Muscle of back (tissue), 13 donors: ENCODE measurements at places on chromosomes 11 and 22.

GRCh38 chr11:72685560-72686480, 11.6 kb upstream of the PDE2A start:
- DNase-seq: peak; percentile 83

DNA sequence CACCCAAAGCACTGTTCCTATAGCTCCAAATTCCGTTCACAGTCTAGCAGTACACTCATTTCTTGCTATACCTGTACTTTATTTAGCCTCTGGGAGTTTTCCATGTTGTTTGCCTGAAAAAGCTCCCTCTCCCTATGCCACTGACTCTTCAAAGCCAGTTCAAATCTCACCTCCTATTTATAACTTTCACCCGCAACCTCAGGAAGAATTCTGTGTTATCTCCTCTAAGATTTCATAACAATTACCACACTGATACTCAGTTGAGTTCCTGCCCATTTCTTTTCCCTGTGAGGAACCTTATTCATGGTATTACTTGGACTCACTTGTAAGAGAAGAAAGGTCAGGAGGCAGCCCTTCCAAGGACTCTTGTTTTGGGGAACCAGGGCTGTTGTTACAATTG, 25.2 kb downstream of the GDPD4 start:
- no peak for DNase-seq

- no peak for DNase-seq
Observed at GRCh38 chr11:46858920-46859546, 13.0 kb upstream of the CKAP5 start.

DNA sequence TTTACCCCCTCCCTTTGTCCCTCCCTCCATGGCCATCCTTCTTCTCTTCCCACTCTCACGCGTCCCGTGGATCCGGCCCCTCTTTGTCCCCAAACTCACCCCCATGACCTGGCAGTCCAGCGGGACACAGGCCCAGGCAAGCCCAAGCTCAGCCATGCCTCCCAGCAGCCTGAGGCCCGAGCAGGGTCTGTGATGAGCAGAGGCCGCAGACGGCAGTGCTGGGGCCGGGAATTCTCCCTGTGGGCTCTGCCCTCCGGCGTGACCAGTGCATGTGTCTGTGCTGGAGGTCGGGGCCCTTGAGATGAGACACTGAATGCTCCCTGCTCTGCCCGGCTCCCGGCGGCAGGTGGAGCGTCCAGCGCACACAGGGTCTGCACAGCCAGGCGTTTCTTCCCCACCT, 237.9 kb downstream of the BRD1 start:
- no peak for DNase-seq

DNA sequence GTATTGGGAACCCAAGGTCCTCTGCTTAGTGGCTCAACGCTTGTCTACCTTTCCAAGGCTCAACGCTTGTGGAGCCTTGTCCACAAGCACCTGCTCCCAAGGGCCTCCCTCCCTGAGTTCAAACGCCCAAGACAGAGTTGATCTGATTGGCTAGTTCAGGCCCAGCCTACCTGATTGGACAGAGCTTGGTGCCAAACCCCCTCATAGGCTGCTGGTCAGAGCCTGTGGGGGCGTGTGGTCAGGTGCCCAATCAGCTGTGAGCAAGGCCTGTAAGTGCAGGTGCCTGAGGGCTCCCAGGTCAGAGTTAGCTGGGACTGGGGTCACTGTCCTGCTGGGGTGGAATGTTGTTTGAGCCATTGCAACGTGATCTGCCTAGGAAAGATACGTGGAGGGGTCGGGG, 16.9 kb upstream of the TMPRSS6 start:
- DNase-seq: no peak

GRCh38 chr11:119578521-119579191, 150.3 kb downstream of the NECTIN1 start:
- DNase-seq: no peak

DNA sequence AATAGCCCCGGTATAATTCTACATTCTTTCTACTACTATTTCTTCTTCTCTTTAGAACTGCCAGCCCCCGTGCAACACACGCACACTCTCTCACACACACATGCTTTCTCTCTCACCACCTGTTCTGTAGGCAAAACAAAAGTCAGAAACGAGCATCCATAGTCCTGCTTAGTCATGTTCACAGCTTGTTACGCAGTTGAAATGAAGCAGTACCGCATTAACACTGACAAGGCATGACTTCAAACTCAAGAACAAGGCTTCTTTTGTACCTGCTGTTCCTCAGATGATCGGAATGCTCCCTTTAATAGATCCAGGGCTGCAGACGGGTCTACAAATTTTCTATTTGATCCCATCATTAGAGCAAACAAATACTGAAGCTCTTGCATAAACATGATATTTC, 42.2 kb downstream of the USP28 start:
- no peak for DNase-seq

DNA sequence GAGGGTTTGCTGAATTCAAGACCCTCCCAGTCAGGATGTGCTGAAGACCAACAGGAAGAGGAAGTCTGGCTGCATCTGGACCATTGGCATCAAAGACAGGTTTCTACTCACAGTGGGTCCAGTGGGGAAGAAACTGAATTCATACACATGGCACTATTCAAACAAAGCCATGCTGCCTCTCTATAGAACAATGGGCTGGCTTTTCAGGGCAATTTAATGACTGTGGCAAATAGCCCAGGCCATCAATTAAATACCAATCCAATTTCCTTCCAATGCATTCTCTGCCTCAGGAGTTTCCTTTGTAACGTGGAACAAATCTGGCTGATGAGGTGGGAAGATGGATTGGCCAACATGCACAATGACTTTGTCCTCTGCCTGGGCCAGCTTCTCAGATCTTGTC, 98.6 kb downstream of the SEZ6L start:
- DNase-seq: no peak

- DNase-seq: no peak
Observed at GRCh38 chr11:83864412-83865057, 578.4 kb upstream of the CCDC90B start.

DNA sequence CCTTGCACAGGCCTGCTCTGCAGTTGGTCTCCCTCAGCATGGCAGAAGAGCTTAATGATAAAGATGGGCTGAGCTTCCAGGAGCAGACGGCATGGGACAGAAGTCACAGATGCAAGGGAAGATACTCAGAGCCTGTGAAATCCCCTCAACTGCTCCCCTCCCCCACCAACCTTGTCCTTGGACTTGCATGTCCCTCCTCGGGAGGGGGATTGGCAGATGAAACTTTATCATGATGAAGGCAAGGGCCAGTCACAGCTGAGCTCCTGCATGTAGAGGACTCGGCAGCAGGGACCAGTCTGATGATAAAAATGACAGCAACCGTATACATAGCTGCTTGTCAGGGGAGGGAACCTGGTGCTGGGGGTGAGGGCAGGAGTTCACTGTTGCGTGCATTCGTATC, 6.8 kb upstream of the SLC22A8 start:
- no peak for DNase-seq

- DNase-seq: no peak
Observed at GRCh38 chr22:19568337-19569275, 44.4 kb upstream of the CLDN5 start.

DNA sequence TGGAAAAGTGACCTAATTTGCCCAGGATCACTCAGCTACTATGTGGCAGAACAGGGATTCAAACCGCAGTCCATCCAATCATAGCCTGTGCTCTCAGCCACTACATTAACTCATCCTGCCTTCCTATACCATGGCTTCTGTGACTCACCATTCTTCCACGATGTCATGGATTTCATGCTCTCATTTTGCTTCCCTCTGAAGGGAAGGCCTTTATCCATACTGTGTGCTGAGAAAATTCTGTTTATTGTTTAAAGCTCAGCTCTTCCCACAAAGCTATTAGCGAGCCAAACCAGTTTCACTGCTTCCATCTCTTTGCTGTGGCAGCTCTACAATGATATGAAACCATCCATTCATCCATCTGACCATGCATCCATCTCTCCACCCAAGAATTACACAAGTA, 289.9 kb downstream of the TENM4 start:
- DNase-seq: no peak

DNA sequence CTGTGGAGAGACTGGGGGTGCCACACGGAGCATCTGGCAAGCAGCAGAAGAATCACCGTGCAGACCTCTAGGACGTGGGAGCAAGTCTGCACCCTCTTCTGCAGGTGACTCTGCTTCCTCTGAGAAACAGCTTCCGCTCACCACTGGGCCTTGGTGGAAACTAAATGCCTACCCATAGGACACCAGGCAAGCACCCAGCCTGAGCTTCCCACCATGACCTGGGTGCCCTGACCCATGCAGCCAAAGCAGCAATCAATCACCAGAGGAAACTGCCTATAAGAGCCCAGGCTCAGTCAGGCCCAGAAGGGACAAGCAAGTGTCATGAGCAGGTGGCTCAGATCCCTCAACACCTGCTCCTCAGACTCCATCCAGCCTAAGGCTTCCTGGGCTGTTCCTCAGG, 63.4 kb downstream of the IGLL5 start:
- no peak for DNase-seq
